ENCODE measurements at places on chromosomes 11 and 22. TPM values are rescaled to one million over a fixed set of nuclear protein-coding genes. Genes with fewer than 3 reads are reported as not detected.

GRCh38 chr22:32712644-32713355 lies 88.7 kb upstream of the TIMP3 start:
- no peak for DNase-seq

LRRC56 gene
- 1.4 TPM for total RNA-seq

DNA sequence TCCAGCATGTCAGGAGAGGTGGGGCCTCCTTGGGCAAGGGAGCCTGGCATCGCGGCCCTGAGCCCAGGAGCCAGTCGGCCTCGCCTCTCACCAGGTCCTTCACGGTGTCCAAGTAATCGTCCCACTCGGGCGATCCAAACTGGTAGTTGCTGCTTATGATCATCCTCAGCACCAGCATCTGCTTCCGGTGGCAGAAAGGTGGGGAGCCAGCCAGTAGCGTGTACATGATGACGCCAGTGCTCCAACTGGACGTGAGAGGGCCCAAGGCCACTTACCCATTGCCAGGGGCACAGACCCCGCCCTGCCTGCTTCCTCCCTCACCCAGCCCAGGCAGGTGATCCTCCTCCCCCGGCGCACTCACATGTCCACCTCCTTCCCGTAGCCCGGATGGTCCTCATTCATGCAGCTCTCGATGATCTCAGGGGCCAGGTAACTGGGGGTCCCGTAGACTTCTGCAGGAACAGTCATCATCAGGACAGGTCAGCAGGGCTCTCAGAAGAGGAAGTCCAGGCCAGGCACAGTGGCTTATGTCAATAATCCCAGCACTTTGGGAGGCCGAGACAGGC lies 214.7 kb downstream of the OR4C45 start:
- no peak for DNase-seq

DNA sequence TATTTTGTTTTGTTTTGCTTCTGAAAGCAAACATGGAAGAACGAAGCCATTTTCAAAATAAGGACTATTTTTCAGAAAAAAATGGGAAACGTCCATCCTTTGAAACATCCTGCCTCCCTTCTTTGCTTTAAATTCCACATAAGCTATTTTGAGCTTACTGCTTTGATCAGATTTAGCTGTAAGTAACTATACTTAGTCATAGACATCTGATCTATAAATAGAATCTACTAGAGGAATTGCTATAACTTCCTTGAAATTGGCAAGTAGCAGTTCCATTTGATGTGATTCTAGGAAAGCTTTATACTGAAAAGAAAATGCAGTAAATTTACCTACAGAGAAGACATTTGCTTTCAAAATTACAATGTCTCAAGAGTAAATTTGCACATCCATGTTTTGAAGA lies 305.8 kb downstream of the TTC28 start:
- no peak for DNase-seq

- no peak for DNase-seq
Observed at GRCh38 chr11:61619471-61620226, 38.8 kb upstream of the SYT7 start.

DNA sequence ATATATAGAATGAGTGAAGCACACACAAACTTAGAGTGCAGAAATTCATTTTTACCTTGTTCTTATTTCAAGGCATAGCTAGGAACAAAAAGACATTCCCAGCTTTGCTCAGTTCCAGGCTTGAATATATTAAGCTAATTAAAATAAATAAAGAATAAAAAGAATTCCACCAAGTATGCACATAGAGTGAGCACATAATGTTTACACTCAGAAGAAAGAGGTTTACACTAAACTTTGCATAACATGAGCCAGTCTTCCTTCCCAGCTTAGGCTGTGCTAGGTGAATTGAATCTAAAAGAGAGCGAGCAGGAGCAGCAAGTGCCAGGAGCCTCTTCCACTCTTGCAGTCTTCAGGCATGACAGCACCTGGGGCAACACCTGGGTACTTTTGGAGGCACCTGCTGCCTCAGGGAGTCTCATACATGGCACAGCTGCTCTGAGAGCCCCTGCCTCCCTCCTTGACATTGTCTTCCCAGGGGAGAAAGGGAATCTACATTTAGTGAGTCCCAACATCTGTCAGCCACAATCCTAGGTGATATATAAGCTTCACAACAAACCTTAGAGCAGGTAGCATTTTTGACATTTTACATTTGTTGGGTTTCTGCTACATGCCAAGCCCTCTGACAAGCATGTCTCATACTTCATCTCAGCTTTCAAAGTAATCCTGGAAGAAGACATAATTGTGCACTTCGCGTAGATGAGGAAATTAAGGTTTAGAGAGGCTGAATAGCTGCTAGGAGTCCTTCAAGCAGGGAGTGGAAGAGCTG lies 732.7 kb upstream of the TENM4 start:
- DNase-seq, result no peak

DNA sequence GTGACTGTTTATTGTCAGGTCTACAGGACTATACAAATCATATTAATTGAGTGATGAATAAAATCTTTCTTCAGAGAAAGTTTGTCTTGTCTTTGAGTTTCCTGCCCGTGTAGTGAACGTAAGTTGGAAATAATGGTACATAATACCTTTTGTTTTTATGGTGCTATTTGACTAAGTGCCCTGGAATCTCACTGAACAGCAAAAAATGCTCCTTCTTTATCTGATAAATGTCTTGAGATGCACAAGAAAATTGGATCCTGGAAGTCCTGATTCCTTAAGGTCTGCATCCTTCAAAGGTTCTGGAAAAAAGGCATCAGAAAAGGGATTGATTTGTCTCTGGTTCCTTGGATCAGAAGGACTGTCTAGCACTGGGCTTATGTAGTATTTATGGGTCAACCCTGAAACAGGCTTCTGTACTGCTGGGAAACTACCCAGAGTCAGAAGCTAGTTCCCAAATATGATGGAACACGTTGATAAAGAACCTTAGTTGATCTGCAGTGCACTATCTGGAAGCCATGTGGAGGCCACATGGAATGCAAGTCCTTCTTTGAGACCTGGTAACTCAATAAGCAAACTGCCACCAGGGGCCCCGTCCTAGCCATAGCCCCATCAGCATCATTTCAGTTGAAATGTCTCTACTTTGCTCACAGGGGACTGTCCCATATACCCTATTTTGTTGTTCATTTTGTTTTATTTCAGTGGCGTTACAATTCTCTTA lies 100.6 kb upstream of the CD44 start:
- no peak for DNase-seq

RIMBP3C gene
- total RNA-seq, result 0.36 TPM

DNA sequence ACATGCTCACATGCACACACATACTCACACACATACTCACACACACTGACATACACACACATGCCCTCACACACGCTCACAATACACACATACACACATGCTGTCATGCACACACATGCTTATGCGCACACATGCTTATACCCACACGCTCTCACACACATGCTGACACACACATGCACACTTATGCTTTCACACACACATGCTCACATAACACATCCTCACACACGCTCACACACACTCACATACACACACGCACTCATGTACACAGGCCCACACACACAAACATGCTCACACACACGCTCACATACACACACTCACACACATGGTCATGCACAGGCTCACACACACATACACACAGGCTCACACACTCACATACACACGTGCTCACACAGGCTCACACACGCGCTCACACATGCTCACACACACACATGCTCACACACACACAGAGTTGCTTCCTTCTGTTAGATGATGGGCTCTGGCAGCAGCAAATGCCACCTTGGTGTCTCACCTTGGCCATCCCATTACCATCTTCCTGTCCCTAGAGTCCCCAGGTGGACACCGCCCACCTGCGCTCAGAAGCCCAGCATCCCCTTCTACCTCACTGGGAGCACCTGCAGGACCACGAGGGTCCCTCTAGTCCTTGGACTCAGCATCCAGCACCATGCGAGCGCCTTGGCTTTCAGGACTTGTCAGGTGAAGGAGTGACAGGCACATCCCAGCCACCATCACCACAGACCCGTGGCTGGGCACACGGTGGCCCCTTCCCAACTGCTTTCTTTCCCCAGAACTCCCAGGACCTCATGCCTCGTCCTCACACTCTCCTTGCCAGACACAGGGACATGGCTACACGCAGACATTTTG lies 44.9 kb upstream of the CCND1 start:
- DNase-seq, result no peak

DNA sequence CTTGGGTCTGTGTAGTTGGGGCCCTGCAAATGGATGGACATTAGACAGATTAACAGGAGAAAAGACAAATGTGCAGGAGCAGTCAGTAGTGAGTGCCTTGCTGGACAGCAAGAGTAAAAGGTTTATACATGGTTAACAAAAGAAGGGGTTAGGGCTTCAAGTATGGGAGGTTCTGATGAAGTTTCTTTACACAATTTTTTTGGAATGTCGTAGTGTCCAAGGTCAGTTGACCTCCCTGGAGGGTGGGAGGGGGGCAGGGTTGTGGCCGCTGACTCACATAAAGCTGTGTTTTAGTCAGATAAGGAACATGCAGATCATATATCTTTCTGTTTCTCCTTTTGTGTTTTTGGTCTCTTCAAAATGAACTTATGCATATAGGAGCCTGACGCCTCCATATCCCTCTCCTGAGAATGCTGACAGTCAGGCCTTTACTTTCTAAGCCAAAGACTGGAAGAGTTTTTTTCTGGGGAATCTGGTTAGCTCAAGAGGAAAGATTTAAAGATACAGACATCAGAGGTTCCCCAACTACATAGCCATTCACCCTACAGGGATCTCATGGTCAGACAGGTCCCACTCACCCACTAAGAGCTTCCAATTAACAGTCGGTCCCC lies 134.3 kb downstream of the NECTIN1 start:
- DNase-seq, result no peak

- DNase-seq, result no peak
Observed at GRCh38 chr11:70326833-70327232, 56.3 kb downstream of the PPFIA1 start.

DNA sequence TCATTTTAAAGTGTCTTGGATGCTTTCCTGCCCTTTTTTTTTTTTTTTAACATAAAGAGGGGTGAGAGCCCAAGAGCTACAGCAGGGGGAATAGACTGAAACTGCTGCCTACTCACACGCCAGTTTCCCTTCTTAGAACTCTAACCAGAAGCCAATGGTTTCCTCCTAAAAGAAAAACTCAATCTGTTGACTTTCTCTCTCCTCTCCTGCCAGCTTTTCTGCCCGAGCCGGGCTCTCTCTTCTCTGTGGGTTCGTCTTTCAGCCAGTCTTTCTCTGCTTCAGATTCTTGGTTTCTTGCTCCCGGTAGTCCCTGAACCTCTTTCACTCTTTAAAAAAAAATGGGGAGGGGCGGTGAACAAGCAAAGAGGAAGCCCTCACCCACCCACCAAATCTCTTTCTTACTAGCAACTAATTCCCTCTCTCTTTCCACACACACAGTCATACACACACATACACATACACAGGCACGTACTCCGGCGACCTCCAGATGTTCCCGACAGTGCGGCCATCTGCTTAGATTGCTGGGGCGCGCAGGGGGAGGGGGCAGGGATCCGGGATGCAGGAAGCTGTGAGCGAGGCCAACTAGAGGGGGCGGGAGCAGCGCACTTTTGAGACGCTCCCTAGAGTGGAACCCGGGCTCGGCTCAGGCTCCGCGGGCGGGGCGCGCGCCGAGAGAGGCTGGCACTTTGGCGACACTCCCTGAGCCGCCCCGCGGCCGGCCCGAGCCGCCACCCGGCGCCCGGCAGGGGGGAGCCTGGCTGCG lies 444 bp upstream of the TSKU start:
- peak; percentile 93 for DNase-seq

- DNase-seq, result no peak
Observed at GRCh38 chr22:37568448-37569008, 8.2 kb downstream of the CDC42EP1 start.

RIMBP3B gene
- not detected for total RNA-seq

DNA sequence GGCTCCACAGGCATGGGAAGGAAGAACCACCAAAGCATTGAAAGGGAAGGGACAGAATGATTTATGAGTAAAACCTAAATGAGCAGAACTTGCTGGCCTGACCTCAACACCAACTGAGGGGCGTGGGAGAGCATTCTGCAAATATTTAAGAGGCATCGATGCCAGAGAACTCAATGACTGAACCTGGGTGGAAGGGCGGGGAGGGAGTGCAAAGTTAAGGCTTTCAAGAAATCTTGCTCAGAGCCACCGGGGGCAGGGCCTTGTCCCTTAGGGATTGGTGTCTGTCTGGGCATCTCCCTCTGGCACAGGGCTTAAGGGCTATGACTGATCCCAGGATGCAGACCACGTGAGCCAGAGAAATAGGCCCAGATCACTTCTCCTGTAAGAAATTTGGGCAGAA lies 137.1 kb downstream of the ADAMTS15 start:
- DNase-seq, result no peak

- DNase-seq, result no peak
Observed at GRCh38 chr22:30357236-30357570, 396 bp downstream of the CCDC157 start.

GRCh38 chr22:31250740-31251600 lies 38.9 kb downstream of the LIMK2 start:
- DNase-seq, result no peak

DNA sequence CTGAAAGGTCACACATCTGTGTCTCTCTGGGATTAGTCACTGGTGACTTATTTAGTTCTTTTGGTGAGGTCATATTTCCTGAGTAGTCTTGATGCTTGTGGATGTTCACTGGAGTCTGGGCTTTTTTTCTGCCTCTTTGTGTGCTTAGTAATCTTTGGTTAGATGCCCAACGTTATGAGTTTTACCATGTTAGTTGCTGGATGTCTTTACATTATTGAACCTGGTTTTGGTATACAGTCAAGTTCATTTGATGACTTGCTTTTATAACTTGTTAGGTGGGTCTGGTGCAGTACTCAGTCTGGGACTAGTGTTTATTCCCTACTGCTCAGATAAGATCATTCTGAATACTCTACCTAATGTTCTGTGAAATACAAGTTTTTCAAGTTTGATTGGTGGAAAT lies 26.2 kb upstream of the SLC37A2 start:
- no peak for DNase-seq

DNA sequence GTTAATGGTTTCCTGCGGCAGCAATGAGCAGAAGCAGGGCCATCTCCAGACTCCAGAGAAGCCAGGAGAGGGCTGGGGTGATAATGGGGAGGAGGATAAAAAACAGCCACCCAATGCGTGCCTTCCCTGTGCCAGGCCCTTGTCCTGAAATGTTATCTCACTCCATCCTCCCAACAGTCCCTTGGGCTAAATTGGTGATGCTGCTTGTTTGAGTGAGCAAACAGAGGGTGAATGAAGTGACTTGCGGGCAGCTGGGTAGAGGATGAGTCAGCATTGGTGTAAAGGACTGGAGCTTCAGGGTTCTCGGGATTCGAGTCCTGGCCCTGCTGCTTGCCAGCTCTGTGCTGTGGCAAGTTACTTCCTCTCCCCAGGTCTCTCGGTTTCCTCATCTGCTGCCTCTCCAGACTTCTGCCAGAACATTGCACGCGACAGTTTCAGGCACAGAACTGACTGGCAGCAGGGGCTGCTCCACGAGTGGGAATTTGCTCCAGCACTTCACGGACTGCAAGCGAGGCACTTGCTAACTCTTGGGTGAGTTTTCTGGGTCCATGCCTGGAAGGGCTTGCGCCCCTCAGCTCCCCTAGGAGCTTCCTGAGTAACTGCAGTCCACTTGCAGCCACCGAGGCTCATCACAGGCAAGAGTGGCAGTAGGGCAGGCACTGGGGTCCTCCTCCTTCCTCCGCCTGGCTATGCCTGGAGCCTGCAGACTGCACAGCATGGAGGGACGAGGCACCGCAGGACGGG lies at the start of gene P2RY6:
Gene P2RY6 (plus strand): TSS at position 403 of the 744 bp plus-strand sequence. CDS start 24,181 bp downstream, outside the sequence.
- DNase-seq, result peak; percentile 58
